Activated CD8-positive, alpha-beta memory T cell treated with anti-CD3 and anti-CD28 coated beads for 24 hours (primary cell): ENCODE measurements at places on chromosomes 3 and 15.

DNA sequence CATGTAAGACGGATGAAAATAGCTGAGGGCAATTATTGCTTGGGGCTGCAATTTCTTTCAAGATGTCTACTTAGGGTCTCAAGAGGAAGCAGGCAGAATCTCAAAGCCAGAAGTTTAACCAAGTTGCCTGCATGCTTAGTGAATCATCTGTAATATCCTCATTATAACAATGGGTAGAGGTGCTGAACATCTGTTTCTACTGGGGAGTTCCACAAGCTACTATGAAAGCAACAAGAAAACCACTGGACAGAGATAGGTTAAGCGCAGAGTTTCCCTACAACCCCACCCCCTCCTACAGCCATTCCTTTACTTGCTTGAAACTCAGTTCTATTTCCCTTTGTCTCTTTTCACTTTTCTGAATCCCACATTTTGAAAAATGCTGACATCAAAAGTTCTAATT is 759.4 kb upstream of the GBE1 start:
- no peak for DNase-seq

DNA sequence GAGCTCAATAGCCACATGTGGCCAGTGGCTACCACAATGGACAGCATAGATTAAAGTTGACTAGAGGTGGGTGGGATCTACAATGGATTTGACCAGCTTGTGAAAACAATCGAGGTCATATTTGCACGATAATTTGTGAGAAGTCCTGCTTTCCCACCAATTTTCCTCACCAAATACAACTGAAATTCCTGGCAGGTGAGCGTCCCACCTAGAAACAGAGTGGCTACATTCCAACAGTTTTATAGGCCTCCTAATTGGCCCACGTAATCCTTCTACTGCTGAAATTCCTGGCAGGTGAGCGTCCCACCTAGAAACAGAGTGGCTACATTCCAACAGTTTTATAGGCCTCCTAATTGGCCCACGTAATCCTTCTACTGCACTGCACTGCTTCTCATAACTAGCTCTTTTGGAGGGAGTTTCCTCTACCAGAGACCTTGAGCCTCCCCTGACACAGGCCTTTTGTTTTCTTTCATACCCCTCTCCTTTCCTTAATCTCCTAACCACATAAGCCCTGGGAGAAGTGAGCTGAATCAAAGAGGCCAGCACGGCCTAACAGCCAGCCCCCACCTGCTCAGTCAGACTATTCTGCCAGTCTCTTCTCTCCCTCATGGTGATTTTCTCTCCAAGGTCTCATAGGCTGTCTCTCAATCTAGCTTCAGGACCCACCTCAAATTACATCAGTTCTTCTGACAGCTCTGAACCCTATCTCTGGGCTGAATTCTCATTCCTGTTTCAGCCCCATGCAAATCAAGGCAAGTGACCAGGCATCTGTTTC is 80.2 kb downstream of the BFSP2 start:
- no peak for DNase-seq

GRCh38 chr3:160869825-160870224 is 113.8 kb downstream of the PPM1L start:
- no peak for DNase-seq

GRCh38 chr3:129047553-129047839 is 13.1 kb upstream of the GP9 start:
- no peak for DNase-seq

DNA sequence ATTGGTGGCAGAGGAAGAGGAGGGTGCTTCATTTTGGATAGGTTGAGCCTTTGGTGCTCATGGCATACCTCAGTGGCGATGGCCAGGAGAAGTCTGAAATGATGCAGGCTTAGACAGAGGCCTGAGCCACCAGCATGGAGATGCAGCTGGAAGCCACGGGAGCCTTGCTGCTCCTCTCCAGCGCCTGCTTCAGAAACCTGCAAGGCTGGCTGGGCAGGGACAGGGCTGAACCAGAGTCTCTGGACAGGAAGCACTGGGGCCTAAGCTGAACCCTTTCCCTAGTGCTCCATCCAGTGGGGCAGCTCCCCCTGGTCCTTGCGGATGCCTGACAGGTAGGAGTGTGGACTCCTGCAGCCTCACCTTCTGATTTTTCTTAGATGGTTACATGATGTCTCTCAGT is 36.7 kb upstream of the ADCY5 start:
- DNase-seq = no peak

DNA sequence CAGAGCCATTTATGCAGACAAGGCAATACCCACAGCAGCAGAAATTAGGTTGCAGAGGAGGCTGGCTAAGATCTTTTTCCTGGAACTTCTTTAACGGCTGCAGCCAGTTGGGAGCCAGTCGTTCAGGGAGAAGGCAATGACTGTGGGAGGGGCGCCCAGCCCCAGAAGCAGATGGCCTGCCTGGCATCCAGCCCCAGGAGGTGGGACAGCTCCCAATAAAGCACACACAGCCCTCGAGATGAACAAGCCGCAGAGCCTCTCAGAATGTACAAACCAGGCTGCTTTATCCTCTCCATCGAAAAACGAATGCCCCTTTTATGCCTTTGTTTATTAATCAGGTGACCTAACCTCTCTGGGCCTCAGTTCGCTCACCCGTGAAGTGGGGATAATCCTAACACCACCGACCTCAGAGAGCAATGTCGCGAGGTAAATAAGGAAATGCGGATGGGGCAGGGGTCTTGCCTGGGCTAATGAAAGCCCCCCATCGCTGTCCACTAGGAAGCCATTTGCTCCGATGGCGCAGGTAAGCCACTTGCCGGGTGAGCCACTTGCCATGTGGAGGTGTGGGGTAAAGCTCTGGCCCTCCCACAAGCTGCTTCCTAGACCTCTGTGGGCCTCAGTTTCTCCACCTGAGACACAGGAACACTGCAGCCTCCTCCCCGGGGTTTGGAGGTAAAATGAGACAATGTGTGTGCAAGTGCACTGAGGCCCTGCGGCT is 35.8 kb downstream of the MGLL start:
- DNase-seq = no peak

DNA sequence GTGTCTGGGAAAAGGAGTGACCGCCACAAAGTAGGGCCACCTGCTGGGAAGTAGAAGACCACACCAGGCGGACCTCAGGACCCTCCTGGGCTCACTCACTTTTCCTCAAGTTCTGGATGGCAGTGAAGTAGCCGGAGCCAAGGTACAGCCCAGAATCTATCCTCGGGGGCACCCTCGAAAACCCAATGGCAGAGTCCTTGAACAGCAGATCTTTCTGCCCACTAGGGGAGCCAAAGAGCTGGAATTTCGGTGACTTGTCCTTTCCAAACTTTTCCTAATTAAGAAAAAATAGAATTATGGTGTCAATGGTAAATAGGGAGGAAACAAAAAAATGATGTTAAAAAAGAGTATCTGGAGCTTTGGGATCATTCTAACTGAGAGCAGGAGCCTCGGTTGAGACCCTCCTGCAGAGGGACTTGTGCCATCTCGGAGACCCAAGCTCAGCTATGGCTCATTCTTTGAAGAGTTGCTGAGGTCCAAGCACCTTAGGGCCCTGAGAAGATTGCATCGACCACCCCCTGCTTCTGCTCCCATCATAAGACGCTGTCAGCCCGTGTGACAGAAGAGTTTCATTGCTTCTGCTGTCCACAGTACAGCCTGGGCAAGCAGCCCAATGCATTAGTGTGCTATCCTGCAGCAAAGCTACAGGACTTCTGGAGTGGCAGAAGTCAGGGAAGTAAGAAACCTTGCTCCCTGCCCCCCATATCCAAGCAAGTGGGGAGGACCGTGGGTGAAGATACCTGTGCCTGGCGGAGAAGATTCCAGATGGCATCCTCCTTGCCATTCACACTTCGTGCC is 14.8 kb downstream of the LTF start:
- DNase-seq = no peak

- no peak for DNase-seq
Measured at GRCh38 chr3:24135280-24135679, 190.2 kb downstream of the NR1D2 start.

- no peak for DNase-seq
Measured at GRCh38 chr3:190883141-190883540, 20.6 kb upstream of the GMNC start.

DNA sequence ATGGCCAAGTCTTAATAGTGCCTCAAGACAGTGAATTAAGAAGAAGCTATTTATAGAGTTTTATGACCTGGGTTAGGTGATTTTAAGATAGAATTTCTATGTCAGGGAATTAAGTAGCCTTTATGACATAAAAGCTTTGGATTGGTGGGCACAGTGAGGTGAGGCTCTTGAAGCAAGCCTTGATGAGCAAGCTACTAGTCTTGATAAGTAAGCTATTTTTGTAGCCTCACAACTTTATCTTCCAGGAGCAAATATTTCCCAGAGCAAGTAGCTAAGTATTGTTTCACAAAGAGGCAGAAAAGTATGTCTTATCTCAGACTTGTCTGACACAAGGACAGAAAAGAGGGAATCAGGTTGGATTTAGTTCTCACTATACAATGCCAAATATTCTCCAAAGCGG is 491.7 kb upstream of the RASGRP1 start:
- no peak for DNase-seq

DNA sequence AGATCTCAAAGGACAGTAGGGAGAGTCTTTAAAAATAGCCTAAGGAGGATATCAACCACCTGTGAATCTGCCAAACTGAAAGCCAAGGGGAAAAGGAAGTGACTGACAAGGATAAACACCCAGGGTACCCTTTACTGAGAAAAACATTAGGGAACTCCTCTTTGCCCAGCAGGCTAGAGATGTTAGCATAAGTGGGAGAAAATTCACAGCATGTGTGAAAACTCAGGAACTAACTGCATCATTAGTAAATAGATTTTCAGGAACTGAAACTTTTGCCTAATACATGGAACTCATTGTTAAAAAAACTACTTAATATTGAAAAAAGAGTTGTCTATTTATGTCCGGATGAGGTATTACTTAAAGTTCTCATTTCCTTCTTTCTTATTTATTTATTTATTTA is 375.5 kb downstream of the NTRK3 start:
- no peak for DNase-seq

DNA sequence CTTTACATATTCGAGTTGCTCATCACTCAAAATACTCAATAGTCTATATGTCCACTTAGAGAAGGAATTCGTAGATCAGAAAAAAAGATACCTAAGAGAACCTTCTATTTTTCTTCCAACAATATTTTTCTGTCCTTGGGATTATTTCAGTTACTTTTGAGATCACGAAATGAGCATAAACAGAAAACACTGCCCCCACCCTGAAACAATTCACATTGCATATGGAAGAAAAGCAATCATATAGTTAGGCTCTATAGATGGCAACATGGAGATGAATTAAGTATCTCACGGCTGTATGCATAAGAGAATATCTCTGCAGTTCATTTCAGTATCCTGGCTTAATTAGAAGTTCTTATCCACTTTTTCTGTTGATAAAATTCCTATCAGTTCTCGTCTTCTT is 391.1 kb downstream of the FGF12 start:
- no peak for DNase-seq

GRCh38 chr3:112074006-112074405 is 12.2 kb upstream of the C3orf52 start:
- no peak for DNase-seq

- no peak for DNase-seq
Measured at GRCh38 chr3:119647171-119647570, 13.2 kb downstream of the POPDC2 start.

GRCh38 chr3:19937459-19938294 is 3.7 kb upstream of the EFHB start:
- no peak for DNase-seq

- no peak for DNase-seq
Measured at GRCh38 chr3:48128774-48129173, 59.4 kb downstream of the CDC25A start.

DNA sequence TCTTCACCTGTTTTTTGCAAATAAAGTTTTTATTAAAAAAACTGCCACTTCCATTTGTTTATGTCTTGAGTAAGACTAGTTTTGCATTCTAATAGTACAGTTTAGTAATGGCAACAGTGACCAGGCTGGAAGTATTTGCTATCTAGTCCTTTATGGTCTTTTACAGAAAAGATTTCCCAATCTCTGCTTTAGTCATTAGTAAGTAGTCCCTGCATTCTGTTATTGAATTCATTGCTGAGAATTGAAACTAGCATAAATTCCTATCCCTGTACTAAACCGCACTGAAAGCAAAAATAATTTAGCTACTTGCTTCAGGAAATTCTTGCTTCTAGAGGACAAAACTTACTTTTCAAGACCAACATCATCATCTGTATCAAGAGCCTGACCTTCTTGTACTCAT is 46.2 kb downstream of the CNTN6 start:
- no peak for DNase-seq

DNA sequence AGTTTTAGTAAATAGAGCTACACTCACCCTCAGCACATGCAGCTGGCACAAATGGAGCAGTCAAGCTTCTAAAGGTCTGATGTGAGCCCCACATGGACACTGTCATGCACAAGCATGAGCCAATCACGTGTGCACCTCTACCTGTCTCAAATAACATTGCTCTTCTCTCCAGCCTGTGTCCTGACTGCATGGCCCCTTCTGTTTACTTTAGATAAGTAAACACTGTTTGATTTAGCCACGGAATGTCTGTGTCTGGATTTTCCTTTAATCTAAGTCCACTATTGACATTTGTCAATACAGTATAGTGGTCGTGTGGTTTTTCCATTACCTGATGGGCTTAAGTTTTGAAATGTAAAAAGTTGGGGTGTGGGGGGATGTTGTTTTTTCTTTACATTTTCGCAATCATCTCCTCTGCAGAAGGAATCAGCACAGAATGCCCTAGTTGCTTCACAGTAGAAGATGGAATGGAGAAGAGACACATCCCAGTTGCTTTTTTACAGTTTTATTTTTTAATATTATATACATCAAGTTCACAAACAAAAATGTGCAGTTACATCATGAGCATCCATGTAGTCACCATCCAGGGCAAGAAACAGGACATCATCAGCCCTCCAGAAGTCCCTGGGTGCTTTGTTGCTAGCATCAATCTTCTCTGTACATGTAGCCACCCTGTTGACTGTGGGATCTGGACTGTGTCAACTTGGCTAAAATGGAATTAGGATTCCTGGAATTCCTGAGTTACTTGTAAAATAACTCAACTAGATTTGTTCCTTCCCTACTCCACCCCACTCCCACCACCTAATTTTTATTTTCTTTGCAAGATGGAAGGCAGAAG is 146.1 kb downstream of the UACA start:
- no peak for DNase-seq

- DNase-seq = peak; percentile 62
Measured at GRCh38 chr3:135895106-135895733, 70.3 kb upstream of the PPP2R3A start.

- DNase-seq = peak; percentile 96
Measured at GRCh38 chr3:157088601-157089454, 71.1 kb downstream of the CCNL1 start.

DNA sequence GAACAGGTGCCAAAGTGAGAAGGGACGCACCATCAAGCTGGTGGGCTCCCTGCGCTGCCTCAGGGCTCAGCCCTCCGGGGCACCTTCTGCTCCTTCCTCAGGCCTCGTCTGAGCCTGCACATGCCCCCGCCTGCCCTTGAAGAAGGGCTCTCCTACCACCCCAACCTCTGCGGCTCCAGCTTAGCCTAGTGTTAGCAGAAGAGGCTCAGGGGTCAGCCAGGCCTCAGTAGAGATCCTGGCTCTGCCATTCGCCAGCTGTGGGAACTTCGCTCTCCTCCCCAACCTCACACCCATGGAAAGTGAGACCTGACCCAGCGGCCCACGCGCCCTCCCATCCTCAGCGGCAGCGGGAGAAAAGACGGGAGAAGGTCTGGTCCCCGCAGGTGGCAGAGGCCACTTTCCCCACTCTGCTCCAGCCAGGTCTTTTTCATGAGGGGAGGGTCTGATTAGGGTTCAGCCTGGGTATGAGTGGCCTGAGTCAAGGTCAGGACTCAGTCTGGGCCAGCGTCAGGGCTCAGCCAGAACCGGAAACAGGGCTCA is 8.2 kb downstream of the GRIP2 start:
- DNase-seq = no peak

- no peak for DNase-seq
Measured at GRCh38 chr3:76370749-76371520, 585.6 kb upstream of the ZNF717 start.

- no peak for DNase-seq
Measured at GRCh38 chr15:89429986-89430385, 66.4 kb downstream of the RHCG start.
